ENCODE measurements at places on chromosomes 3 and 15.

- DNase-seq = peak; percentile 81
These were observed 15.0 kb upstream of the ZBED2 start for GRCh38 chr3:111610189-111610588.

GRCh38 chr15:60838206-60838605 lies 359.3 kb upstream of the ICE2 start:
- DNase-seq = no peak

DNA sequence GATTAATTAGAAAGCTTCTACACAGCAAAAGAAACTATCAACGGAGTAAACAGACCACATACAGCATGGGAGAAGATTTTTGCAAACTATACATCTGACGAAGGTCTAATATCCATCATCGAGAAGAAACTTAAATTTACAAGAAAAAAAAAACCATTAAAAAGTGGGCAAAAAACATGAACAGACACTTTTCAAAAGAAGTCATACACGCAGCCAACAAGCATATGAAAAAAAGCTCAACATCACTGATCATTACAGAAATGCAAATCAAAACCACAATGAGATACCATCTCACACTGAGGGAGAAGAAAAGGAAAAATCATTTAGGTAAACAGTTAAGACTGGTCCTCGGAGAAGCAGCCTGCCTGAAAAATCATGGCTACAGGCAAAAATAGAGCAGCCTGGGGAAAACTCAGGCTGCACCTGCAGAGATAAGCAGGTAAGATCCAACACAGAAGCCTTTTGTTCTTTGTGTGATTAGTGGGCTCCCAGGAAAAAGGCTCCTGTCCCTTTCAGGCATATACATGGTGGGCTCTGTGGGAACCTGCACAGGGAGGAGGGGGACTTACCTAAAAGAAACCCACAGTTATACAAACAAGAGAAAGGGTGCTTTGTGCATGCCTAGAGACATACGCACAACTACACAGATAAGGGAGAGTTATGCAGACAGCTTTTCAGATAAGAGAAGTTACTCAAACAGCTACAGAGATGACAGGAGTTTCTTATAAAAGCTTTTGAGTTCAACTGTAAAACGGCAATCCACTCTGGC lies 49.3 kb downstream of the C3orf70 start:
- DNase-seq = no peak

DNA sequence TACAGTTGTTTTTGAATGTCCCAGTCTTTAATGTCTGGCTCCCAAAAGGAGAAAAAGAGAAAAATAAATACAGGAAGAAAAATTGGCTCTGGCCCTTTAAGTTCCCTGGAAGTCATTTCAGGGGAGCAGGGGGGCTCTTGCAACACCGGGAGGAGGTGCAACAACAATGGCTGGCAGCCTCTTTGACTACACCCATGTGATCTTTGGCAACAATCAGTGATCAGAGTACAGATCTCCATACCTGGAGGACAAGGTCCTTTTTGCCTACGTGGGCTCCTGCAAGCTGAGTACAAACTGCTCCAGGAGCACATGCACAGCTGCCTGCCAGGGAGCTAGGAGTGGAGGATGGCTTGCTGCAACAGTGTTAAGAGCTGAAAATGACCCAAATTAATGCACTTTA lies 63.9 kb downstream of the GLCE start:
- DNase-seq = no peak

- DNase-seq = no peak
These were observed 15.4 kb upstream of the PIK3CB start for GRCh38 chr3:138850151-138850550.

DNA sequence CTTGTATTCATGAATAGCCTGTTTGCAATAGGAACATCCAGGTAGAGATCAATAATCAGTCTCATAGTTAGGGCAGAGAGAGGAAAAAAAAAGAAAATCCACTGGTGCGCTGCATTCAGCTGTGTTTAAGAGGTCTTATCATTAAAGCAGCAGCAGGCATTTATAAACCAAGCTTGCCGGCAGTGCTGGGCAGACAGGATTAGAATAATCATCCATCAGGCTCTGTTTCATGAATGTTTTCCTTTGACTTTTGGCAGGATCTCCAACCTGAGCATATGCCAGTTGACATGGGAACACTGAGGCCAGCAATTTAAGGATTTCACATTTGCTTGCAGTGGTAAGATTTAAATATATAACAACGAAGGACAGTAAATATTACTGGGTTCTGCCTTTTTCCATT lies 305.2 kb upstream of the SEMA6D start:
- no peak for DNase-seq

DNA sequence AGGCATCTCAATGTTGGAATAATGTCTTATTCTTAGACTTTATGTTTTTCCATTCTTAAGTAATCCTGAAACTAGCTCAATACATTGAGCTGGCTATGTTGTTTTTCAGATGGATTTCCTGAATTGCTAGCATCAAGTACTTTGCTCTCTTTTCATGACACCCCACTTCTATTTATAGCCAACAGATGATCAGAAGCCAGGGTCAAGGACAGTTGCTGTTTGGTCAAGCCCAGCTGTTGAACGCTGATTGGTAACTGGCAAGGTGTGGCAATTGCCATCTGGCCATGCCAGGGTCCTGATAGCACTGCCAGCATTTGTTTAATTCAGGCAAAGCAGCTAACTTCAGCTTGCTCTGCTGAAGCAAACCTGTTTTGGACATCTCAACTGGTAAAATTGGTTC lies 46.2 kb upstream of the PLCL2 start:
- DNase-seq = no peak

DNA sequence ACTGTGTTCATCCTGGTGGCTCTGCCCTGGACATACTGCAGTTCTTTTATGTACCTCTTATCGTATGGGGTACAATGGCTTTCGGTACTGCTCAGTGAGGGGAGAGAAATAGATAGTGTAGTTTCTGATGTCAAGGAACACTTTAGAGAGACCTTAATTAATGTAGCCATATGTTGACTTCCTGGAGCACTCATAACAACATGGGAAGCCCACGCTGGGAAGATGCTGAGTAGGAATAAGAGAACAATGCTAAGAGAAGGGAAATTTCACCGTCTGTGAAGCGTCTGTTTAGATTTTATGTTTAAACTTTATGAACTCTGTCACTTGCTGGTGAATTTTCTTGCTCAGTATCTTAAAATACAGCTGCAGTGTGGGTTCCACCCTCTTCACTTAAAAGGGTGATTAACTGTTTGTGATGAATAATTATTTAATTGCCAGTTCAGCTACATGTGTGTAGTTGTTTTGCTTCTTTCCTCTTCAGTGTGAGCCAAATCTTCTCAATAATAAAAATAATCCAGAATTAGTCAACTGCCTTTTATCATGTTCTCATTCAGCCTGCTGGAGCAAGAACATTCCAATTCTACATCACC lies 373.1 kb upstream of the TPRG1 start:
- no peak for DNase-seq

DNA sequence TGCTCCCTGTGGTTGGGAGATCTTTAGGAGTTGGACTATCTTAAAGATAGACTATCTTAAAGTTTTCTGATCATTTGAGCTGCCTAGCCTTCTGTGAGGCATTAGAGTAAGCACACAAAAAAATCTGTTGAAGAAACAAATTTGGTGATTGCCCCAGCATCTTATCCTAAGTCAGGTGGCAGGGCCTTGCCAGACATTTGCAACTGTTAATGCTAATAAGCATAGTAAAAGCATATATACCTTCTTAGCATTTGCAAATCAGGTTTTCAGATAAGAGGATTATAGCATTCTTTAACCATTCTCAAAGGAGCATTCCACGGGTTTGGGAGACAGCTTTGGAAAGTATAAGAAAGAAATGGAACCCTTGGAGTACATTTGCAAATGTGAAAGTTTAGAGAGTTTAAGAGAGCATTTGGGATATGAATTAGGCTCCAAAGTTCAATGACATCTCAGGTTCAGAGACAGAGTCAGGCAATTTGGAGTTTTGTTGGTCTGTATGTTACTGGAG lies 61.0 kb downstream of the SEMA6D start:
- DNase-seq = no peak

DNA sequence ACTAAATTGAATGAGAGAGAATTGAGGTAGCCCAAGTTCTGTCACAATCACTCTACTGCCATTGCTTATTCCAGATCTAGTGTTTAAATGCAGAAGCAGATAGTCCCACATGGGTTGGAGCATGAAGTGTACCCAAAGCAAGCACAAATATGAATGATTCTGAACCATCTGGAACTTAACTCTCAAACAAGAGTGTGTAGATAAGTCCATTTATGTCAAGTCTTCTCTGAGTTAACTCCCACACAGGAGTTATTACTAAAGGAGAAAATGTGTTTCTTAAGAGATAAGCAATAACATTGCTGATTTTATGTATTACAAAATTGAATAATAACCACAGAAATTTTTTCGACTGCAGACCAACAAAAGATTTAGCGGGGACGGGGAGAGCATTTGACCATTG lies 33.6 kb downstream of the PAQR9 start:
- no peak for DNase-seq

DNA sequence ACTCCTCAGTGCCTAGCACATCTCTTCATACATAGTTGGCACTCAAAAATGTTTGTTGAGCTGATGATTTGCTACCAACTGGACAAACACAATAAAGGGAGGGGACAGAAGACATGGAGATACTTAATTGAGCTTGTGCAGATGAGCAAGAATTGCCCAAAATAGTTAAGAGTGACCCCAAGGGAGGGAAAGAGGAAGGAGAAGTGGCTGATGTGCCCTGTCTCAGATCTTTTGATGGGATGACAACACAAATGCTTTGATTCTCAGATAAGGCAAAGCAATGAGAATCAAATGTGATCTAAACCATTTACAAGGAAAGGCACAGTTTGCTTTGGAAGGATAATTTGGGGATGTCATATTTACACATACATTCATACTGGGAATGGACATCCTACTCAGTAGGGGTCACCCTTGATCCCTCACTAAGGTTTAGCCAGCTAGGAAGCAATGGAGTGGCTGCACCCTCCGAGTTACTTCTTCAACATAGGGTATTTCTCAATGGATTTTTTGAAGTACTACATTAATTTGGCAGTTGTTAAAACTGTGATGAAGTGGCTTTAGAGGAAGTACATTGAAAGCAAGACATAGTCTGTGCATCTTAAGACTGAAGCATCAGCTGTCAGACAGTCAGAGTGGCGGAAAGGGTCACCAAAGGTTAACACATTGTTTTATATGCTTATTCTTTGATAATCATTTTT lies 21.9 kb upstream of the SSR3 start:
- DNase-seq = no peak

DNA sequence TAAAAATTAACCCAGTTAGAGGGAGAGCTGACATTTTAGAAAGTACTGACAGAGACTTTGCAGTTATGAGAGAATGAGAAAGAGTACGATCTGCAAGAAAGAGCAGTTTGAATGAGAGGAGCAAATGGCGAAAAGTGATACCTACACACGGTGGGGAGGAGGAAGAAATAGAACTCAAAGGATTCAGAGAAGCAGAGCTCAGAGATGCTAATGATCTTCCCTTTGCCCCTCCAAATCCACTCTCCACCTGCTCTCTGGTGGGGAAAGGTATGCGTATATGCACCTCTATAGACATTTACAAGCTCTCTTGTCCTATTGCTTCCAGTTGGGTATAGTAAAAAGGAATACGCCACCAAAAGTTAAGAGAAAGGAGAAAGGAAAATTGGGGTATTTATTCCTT lies 123.3 kb upstream of the TTC14 start:
- no peak for DNase-seq

GRCh38 chr3:47367631-47368030 lies 13.2 kb upstream of the PTPN23 start:
- no peak for DNase-seq

DNA sequence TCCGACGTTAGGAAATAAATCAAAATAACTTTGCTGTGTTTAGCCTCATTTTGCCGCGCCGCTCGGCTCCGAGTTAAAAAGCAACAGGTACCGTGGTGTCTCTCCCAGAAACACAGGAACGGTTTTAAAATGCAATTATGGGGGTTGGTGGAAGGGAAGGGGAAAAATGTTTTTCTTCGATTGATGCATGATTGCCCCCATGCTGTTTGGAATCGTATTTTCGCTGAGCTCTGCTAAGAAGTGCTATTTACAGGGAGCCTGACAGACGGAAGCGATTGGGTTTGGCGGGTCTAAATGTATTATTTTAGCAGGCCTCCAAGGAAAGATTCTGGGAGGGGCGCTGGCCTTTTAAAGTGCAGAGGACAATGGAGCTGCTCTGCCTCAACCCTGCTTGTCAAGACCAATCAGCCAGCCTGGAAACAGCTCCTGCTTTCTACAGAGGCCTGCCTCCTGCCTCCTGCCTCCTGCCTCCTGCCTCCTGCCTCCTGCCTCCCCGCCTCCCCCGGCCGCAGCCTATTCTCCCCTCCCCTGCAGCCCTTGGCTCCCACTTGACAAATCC lies 156.7 kb upstream of the TLE3 start:
- no peak for DNase-seq

DNA sequence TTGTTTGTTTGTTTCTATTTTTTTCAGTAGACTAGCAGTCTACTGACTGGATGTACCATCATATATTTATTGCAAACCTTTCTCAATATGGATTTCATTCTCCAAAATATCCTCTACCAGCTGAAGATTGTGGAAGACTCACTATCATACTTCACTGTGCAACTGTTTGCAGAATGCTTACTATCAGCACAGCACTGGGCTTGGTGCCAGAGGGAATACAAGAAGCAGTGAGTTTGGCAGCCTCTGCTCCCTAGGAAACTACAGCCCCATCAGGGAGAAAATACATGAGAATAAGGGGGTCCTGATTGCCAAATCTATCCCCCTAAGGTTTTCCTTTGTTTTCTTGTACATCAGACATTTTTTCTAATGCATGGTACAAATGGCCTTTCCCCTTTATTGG lies 27.5 kb downstream of the AQP9 start:
- DNase-seq = no peak

DNA sequence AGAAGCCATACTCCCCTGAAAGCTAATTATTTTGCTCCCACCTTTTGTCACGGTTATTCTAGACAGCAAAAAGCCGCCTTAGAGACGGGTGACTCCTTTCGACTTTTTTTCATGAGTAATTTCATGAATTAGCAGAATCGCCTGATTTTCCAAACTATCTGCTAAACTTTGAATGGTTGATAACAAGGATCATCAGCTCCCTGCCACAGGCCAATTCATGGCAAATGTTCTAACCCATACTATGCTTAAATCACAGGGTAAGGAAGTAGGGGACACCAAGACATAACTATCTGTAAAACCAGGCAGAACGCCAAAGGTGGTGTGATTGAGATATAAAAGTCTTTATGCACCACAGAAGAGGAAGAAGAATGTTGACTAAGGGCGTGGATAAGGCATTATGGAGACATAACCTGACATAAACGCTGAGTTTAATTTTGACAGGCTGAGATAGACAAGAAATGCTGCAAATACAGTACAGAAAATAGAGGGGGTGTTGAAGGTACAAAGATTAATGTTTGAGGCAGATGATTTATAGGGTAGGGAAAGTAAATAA lies 891 bp upstream of the DMXL2 start:
- no peak for DNase-seq

All from CD4-positive, alpha-beta T cell treated with Interleukin-21 for 1 hour (primary cell).